ENCODE measurements at places on chromosomes 16 and 17. TPM values are rescaled to one million over a fixed set of nuclear protein-coding genes. Genes with fewer than 3 reads are reported as not detected.

DNA sequence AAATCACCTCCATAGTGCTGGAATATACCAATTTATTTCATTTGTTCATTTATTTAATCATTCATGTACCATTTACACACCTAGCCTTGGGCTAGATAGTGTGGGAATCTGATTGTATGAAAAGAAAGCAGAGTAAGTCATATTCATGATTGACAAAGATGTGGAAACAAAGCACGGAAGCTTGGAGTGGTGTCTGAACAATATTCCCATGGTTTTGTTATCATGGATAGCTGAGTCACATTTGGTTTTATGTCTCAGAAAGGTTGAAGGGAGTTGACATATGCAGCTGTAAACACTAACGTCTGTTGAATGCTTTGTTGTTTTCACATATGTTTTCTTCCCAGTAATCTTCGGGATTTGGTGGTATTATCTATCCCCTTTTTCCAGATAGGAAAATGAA lies 76.6 kb downstream of the MAP2K4 start:
- DNase-seq: no peak

GRCh38 chr17:73694491-73694890 lies 50.2 kb upstream of the SDK2 start:
- DNase-seq: no peak

DNA sequence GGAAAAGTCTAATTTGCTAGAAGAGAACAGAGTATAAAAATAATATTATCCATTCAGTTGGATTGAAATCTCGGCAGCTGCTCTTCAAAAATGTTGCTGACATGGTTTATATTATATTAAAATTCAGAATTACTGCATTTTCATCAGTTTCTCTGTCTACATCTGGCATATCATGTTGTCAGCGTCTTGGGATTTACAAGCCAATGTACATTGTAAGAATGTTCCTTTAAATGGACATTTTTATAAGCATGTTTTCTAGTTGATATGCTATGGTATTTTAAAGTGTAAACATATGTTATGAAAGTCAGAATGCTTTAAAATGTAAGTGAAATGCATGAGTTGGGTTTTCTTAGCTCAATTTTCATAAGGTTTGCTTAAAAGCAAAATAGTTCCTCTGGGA lies 528.1 kb upstream of the CDH8 start:
- DNase-seq: no peak

GRCh38 chr16:28165598-28165997 lies 46.2 kb downstream of the XPO6 start:
- DNase-seq: no peak

RAMP2 gene
- 22.7 TPM for total RNA-seq

- peak; percentile 76 for DNase-seq
Observed at GRCh38 chr17:80030730-80031410, 4.8 kb downstream of the TBC1D16 start.

DHX58 gene
- 26.8 TPM for total RNA-seq

KRT15 gene
- total RNA-seq: 5.6 TPM

DNA sequence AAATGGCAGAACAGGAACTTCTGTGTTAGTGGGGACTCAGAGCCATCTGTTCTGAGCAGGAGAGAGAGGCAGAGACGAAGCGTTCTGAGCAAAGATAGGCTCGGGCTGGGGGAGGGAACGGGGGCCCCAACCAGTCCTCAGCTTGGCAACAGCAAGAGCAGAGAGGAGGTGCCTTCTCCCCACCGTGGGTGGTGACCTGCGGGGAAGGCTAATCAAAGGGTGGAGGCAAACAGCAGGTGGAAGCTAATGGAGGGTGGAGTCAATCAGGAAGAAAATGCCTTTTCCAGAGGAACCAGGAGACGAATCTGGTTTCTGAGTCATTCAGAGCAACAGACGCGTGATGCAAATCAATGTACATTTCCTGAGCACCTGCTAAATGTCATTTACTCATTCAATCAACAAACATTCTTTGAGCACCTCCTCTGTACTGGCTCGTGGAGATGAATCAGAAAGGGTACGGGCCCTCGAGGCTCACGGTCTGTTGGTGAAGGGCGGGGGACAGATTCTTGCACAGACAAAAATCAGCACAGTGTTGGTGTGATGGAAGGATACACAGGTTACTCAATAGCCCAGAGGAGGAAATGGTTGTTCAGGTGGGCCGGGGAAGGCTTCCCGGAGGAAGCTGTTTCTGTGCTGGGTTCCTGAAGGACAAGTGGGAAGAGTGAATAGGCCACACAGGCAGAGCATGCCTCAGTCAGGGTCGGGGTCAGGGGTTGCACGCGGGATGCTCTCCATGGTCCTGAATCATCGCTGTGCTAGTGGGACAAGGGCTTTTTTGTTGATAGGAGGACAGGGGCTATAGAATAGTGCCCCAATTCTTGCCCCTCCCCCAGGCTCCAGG lies 5.7 kb upstream of the SPNS2 start:
- peak; percentile 76 for DNase-seq

DNA sequence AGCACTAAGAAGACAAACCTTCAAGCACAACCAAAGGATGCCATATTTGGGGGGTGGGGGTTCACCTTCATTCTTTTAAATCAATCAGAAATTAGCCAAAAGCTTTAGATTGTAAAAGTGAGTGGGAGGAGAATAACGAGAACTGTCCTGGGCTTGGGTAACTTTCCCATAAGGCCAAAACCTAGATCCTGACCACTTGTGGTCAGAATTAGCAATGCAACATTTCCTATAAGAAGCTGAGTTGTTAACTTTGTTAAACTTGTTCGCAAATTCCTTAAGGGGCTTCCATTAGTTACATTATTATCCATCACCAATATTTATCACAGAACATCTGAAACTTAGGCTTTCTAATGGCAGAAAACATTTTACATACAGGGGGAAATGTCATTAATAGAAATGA lies 25.1 kb downstream of the STAT5B start:
- DNase-seq: no peak

GRCh38 chr17:9211133-9211765 lies 189.9 kb downstream of the NTN1 start:
- no peak for DNase-seq

GOSR1 gene
- 44.6 TPM for total RNA-seq

LYRM9 gene
- 6.6 TPM for total RNA-seq

- no peak for DNase-seq
Observed at GRCh38 chr16:69301861-69302260, 9.3 kb upstream of the VPS4A start.

PRDM7 gene
- total RNA-seq: not detected

DNA sequence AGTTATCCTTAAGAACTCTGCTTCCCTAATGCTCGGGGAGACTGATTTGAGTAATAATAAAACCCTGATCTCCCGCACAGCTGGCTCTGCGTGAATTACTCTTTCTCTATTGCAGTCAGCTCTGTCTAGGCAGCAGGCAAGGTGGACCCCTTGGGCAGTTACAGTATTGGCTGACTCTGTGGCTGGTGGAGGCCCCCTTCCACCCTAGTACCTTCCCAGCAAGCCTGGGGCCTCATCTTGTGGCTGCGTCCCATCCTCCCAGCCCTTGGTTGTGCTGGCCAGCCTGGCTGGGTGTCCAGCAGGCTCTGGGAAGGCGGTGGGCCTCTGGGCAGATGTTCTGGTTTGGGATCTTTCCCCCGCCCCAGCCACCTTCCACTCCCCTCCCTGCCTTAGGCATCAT lies 44.5 kb downstream of the CFAP20 start:
- DNase-seq: no peak

DNA sequence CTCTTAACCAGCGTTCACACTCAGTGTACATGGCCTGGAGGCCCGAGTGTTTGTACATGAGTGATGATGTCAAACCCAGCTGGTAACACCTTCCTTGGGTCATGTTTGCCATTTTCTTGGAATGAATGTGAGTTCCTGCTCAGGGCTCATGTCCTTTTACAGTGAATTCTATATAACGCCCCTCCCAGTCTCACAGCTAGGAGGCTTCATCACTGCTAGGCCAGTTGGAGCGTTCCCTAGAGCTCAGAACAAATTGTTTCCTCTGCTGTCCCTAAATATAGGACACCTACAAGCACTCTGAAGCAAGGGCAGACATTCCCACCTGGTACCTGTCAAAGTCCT lies 5.5 kb downstream of the TIMM22 start:
- no peak for DNase-seq

TPSAB1 gene
- total RNA-seq: 139 TPM

DNA sequence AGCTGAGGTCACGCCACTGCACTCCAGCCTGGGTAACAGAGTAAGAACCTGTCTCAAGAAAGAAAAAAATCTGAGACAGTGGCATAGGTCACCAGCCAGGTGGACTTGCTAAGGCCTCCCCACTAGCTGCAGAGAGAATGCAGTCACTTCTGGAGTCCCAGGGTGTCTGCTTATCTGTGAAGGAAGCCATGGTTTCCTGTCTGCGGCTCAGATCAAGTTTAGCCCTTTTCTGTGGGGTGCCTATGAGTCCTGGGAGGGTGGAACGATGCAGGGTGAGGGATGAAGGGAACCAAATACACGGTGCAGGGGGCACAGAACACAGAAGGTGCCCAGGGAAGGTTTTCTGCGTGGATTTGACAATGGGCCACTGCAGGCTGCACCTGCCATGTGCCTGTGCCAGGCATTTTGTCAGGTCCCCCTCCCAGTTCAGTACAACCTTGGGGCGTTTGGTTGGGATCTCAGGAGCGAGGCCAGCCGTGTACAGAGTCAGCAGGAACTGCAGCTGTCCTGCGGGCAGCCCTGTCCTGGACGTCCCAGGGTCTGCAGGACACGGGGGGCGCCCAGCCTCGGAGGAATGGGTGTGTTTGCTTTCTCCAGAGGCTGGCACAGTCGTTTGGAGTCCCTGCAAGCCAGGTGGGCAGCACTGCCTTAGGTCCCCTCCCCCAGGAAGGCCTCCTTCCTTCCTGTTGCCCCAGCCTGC lies 41.8 kb downstream of the RAB11FIP4 start:
- no peak for DNase-seq

CMTM2 gene
- not detected for total RNA-seq

DNA sequence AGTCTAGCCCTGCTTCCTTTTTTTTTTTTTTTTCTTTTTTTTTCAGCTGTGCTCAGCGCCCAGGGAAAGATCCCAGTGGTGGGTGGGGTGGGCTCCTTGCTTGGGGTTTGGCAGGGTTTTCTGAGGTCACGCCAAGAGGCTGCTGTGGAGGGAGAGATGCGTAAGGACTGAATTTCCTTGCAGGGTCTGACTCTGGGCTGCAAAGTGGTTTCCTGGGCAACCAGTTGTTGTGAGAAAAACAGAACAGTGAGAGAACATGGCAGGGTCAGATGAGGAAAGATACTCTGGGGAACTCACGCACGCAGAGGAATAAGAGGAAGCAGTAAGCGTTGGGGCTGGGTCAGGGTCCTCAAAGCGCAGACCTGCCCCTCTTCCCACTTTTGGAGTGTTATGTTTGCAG lies 119.5 kb downstream of the IRF8 start:
- DNase-seq: peak; percentile 32

- DNase-seq: no peak
Observed at GRCh38 chr17:38429476-38430100, 1.3 kb downstream of the ARHGAP23 start.

DNA sequence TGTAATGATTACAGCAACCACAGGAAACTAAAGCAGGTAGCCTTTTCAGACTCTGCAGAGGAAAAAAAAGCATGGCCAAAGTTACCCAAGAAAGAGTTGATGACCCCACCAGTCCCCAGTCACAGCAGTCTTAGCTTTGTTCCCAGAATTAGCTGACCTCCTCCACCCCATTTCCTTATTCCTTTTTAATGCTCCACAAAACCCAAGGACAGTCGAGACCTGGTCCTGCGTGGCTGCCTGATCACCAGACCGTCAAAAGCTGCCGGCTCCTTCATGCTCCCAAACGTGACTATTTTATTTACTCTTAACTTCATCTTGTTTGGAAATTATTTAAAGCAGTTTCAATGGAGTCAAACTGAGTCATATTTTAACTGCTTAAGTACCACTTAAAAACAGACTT lies 28.7 kb upstream of the MED9 start:
- no peak for DNase-seq

GRCh38 chr17:40068917-40069750 lies 6.4 kb downstream of the THRA start:
- peak; percentile 94 for DNase-seq

- no peak for DNase-seq
Observed at GRCh38 chr17:15981208-15981607, 18.3 kb downstream of the ZSWIM7 start.

- no peak for DNase-seq
Observed at GRCh38 chr16:56257239-56257638, 66.0 kb downstream of the GNAO1 start.

ABI3 gene
- 15.8 TPM for total RNA-seq

DNA sequence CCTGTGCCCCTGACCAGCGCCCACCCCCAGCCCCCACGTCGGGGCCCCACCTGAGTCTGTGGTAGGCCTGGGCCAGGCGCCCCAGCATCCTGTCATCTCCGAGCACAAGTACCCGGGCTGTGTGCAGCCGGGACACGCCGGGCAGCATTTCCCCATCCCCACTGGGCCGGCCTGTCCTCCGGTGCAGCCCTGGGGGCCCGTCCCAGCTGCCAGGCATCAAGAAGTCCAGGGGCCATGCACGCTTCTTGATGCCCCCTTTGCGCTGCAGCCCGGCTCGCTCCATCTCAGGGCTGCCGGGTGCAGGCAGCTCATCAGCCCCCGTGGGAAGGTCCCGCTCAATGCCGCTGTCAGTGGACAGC lies 29.3 kb upstream of the MFSD6L start:
- no peak for DNase-seq

- peak; percentile 97 for DNase-seq
Observed at GRCh38 chr17:4939796-4940554, at the start of the genes RNF167 and SLC25A11. TSS of gene RNF167 (plus strand) at chr17:4940268. CDS start at chr17:4940910, 642 bp downstream. TSS of gene SLC25A11 (minus strand) at chr17:4940046. CDS start at chr17:4939910, 136 bp downstream.

HIC1 gene
- 20.8 TPM for total RNA-seq

DNA sequence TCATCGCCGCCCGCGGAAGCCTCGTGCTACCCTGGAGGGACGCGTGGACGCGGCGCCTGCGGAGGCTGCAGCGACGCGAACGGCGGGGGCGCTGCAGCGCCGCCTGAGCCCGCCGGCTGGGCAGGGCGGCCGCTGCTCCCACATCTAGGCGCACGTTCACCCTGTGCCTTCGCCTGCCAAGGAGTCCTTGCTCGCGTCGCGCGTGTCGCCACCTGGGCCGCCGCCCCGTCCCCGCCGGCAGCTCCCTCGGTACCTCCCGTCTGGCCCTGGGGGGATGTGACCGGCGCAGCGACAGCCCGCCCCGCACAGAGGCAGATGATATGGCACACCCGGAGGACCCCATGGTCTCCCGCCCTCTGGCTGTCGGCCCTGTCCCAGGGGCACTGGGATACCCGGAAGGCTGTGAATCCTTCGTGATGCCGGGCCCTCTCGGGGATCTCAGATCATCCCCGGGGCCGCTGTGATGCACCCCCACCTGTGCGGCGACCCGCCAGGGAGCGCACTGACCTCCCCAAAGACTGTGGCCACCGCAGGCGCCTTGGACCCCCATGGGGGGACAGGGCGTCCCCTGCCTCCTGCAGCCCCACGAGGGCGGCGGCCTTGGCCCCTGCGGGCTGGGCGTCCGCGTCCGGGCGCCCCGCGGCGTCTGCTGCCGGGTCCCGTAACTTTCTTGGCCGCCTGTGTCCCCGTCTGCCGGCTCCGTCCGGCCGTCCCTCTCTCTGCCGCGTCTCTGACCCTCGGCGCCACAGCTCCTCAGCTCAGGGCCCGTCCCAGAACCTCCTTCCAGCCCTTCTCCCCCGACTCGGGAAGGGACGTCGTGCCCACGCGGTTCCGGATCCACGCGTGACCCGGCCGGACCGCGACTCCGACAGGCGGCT lies 689 bp upstream of the TBC1D24 start:
- DNase-seq: peak; percentile 26

GRCh38 chr17:45029096-45029495 lies 22.3 kb downstream of the DCAKD start:
- no peak for DNase-seq
